ENCODE measurements at places on chromosomes 12 and 14.

DNA sequence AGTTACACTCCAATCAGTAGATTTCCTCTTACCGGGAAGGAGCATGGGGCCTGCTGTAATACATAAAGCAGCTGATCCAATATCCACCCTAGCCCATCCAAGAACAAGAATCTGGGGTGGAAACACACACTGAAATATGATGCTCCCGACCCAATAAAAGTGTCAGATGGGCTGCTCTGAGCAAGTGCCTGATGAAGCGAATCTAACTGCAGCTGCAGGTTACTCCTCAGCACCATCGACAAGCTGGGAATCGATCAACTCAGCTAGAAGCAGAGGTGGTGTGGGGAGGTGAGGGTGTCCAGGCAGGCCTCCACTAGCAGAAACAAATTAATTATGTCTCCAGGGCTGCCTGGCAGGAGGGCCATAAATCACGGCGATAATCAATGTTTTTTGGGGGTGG lies 64.0 kb upstream of the WSCD2 start:
- DNase-seq, result no peak

DNA sequence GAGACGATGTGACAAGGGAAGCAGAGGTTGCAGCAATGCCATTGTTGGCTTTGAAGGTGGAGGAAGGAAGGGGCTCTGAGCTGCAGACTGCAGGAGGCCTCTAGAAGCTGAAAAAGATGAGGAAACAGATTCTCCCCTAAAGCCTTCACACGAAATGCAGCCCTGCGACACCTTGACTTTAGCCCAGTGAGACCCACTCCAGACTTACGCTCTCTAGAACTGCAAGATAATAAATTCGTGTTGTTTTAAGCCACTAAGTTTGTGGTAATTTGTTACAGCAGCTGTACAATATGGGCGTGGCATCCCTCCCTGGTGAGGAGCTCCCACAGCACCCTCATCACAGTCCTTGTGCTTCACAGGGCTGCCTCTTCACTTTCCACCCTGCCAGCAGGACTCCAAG lies 53.2 kb downstream of the GOLGA5 start:
- no peak for DNase-seq

GRCh38 chr12:21296751-21297406 lies 37.8 kb downstream of the SLCO1A2 start:
- no peak for DNase-seq

- no peak for DNase-seq
Measured at GRCh38 chr12:130480231-130480630, 142.5 kb downstream of the PIWIL1 start.

DNA sequence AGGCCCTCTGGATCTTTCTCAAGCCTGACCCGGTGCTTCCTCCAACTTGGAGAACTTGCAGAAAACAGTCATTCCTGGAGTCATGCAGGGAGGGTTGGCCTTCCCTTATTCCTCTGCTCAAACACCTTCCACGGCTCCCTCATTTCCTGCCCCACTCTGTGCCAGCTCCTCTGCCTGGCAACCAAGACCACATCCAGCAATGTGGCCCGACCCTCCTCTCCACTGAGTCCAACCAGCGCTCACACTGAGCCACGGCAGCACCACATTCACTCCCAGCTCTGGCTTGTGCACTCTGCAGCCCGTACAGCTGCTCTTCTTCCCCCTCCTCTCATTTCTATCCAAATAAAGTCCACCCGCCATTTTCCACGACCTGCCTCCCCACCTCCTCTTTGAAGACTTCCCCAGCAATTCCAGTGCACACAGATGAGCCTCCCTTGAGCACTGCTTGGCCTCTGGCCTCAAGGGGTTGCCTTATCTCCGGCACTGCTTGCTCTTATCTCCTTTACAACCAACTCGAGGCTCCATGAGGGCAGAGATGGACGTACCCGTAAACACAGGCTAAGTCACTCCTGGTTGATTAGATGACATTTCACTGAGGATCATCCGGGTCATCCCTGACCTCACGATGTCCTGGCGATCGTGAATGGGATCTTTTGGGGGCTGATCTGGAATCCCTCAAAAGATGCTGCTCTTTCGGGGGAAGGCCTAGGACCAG lies 5.4 kb downstream of the PGF start:
- no peak for DNase-seq
